ENCODE measurements at places on chromosomes 16 and 17. TPM values are rescaled to one million over a fixed set of nuclear protein-coding genes. Genes with fewer than 3 reads are reported as not detected.

ERN2 gene
- 0.15 TPM for total RNA-seq

CDH1 gene
- 94.8 TPM for total RNA-seq

EVPLL gene
- not detected for total RNA-seq

PLA2G10 gene
- not detected for total RNA-seq

FAAP100 gene
- 13.2 TPM for total RNA-seq

KRT36 gene
- total RNA-seq, result not detected

CAVIN1 gene
- total RNA-seq, result 256 TPM

SPATA32 gene
- not detected for total RNA-seq

PRR11 gene
- total RNA-seq, result 10.2 TPM

KRTAP2-2 gene
- 0.15 TPM for total RNA-seq

C17orf78 gene
- total RNA-seq, result not detected

PRSS33 gene
- total RNA-seq, result not detected

TERB1 gene
- total RNA-seq, result 0.15 TPM

SLC12A3 gene
- total RNA-seq, result 2.4 TPM

C1QL1 gene
- 0.45 TPM for total RNA-seq

TBC1D3C gene
- not detected for total RNA-seq

ENPP7 gene
- total RNA-seq, result not detected

DUSP3 gene
- 132 TPM for total RNA-seq

HAS3 gene
- total RNA-seq, result 15.5 TPM

C17orf100 gene
- 1.4 TPM for total RNA-seq

PYDC1 gene
- total RNA-seq, result not detected

TPPP3 gene
- total RNA-seq, result 0.10 TPM
